ENCODE measurements at places on chromosomes 13 and 19. TPM values are rescaled to one million over a fixed set of nuclear protein-coding genes. Genes with fewer than 3 reads are reported as not detected.

GRCh38 chr19:38059897-38060296 is 152.9 kb downstream of the SIPA1L3 start:
- DNase-seq = no peak

GRCh38 chr19:992670-993055 is 7.6 kb upstream of the GRIN3B start:
- no peak for DNase-seq

GRCh38 chr19:291006-291521 is at the start of gene PLPP2:
Gene PLPP2 (minus strand): TSS chr19:291403. CDS start chr19:291336, 67 bp downstream.
- no peak for DNase-seq

DNA sequence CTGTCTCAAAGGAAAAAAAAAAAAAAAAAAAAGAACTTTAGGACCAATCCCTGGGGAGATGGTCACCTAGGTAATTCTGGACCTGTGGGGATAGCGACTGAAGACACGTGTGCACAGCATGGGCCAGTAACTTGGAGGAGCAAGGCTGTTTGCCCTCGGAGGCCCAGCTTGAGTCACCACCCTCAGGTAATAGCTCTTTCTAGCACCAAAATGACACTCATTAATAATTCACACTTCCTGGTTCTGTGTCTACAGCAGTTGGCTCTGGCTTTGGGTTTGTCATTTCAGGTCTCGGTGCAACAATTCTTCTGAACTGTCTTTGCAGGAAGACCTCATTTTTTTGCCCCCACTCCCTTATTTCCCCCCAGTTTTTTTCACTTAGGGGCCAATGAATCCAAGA is 3.9 kb upstream of the ATP11A start:
- no peak for DNase-seq

DNA sequence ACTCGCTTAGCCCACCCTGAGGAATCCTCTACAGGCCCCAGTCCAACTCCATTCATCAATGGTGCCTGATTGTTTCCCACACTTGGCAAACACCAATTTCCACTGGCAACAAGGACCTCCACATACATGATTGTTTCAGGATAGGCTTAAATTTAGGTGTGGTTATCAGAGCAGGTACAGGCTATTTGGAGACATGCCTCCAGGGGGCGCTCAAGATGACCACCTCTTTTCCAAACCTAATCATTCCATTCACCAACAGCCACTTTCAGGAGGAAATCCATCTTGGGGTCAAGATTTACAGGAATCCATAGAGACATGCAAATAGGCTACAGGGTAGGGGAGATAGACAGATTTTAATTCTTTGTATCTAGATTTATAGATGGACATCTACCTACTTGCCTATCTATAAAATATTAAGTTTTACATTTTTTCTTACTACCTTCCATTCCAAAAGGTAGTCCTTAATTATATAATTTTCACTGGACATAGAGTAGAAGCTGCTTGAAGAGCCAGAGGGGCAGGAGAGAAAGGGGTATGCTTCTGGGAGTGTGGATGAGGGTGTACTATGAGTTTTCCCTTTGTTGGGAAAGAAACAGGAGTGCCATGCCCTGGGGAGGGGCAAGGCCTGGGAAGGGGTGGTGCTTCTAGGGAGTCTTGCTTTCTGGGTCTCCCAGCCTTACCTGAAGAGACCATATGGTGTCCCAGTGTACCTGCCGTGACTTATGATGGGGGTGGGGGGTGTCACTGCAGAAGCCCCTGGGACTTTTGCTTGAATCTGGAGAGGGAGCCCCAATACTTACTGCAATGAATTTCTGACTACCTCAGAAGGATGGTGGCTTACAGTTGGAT is 14.1 kb upstream of the PCDH8 start:
- DNase-seq = no peak

GRCh38 chr13:97946951-97947588 is 6.4 kb upstream of the IPO5 start:
- no peak for DNase-seq

DNA sequence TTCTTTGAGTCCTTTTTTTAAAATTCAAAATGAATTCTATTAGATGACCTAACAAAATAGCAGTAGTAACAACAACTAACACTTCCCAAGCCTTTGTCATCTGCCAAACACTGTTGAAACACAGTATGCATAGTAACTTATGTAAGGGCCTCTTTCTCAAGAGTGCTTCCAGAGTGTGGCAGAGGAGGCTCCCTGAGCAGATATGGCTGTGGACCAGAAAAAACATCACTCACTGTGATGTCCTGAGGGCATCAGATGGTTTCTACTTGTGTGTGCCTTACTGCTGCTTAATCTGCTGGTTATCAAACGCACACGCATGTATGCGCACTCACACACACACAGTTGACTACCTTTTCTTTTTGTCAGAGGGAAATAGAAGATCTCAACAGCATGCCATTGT is 110.8 kb downstream of the DLEU7 start:
- no peak for DNase-seq

GRCh38 chr13:46620029-46620428 is 67.1 kb downstream of the LRCH1 start:
- no peak for DNase-seq

DNA sequence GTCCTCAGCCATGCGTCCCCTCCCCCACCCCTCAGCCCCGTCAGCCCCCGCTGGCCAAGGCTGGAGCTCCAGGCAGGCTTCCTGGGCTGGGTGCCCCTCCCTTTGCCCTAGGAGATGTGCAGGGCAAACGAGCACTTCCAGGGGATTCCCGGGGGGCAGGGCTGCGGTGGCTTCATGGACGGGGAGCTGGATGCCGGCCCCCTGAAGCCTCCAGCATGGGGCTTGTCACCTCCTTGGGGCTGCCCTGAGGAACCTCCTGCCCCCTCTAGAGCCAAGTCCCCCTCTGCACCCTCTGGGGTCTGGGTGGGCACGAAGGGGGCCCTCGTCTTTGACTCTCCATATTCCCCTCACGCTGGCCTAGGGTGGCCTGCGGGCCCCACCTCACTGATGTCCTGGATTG is 25.4 kb upstream of the SLC7A10 start:
- no peak for DNase-seq

- no peak for DNase-seq
These were observed 10.8 kb downstream of the NDFIP2 start for GRCh38 chr13:79491715-79492114.

GRCh38 chr13:113646376-113646775 is 11.6 kb downstream of the ATP4B start:
- no peak for DNase-seq

- no peak for DNase-seq
These were observed 191.9 kb downstream of the COG6 start for GRCh38 chr13:39847336-39847735.

GRCh38 chr13:46051968-46052318 is 603 bp downstream of the ZC3H13 start:
- no peak for DNase-seq

DNA sequence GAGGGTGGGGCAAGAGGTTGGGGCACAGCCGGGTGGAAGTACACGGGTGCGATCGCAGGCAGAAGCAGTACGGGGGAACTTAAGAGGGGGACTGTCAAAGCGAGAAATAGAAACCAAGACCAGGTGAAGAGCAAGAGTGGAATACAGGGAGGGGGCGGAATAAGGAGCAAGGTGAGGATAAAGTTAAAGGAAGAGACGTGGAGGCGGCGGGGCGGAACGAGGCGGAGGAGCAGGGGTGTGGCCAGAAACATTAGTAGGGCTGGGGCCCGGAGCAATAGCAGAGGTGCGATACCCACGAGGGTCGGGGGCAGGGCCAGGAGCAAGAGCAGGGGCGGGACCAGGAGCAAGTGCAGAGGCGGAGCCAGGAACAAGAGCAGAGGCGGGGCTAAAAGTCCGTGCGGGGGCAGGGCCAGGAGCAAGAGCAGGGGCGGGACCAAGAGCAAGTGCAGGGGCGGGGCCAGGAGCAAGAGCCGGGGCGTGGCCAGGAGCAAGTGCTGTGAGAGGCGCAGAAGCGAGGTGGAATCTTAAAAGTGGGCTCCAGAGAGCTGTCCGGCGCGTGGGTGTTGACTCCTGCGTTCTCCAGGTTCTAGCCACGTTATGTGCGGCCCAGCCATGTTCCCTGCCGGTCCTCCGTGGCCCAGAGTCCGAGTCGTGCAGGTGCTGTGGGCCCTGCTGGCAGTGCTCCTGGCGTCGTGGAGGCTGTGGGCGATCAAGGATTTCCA is 1.2 kb downstream of the CATSPERG start:
- peak; percentile 93 for DNase-seq

GRCh38 chr19:2615782-2616181 is 86.7 kb downstream of the GNG7 start:
- no peak for DNase-seq

- DNase-seq = no peak
These were observed 54.6 kb downstream of the LACC1 start for GRCh38 chr13:43934273-43934672.

DNA sequence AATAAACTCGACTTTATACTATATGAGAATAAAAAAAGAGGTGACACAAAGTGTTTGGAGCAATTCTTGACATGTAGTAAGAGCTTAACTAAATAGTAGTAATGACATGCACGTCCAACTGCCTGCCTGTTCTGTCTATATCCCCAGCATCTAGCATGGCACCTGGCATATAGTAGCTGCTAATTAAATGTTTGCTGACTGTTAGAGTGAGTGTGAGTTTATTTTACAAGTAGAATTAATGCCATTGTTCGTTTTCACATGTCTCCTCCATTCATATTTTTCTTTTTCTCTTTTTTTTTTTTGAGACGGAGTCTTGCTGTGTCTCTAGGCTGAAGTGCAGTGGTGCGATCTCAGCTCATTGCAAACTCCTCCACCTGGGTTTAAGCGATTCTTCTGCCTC is 38.4 kb upstream of the RNF113B start:
- no peak for DNase-seq

DNA sequence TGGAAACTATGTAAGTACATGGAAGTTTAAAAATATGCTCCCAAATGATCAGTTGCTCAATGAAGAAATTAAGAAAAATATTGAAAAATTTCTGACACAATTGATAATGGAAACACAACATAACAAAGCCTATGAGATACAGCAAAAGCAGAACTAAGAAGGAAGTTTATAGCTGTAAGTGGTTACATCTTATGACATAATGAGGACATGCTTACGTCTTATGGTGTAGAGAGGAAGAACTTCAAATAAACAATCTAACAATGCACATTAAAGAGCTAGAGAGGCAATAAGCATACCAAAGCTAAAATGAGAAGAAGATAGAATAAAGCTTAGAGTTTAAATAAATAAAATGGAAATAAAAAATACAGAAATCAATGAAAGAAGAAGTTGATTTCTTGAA is 50.0 kb upstream of the CEACAM21 start:
- DNase-seq = no peak

GRCh38 chr13:45474584-45475454 is 10.1 kb downstream of the COG3 start:
- no peak for DNase-seq

DNA sequence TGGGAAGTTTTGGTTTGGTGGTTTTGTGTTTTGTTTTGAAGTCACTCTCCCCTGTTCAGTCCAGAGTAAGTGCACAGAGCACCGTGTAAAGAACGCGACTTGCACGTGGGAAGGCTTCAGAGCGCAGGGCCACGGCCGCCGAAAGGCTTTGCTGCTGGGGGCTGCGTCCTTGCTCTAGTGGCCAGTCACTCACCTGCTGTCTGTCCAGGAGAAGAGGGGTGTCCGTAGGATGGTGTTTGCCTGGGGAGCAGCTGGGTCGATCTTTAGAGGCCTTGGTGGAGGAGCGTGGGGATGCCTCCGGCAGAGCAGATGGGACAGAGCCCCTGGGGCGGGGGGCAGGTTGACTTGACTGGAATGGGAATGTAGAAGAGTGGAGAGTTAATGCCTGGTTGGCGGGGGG is 116.6 kb upstream of the MCF2L start:
- no peak for DNase-seq

- no peak for DNase-seq
These were observed 441 bp downstream of the GJB2 start for GRCh38 chr13:20192158-20192835.

DNA sequence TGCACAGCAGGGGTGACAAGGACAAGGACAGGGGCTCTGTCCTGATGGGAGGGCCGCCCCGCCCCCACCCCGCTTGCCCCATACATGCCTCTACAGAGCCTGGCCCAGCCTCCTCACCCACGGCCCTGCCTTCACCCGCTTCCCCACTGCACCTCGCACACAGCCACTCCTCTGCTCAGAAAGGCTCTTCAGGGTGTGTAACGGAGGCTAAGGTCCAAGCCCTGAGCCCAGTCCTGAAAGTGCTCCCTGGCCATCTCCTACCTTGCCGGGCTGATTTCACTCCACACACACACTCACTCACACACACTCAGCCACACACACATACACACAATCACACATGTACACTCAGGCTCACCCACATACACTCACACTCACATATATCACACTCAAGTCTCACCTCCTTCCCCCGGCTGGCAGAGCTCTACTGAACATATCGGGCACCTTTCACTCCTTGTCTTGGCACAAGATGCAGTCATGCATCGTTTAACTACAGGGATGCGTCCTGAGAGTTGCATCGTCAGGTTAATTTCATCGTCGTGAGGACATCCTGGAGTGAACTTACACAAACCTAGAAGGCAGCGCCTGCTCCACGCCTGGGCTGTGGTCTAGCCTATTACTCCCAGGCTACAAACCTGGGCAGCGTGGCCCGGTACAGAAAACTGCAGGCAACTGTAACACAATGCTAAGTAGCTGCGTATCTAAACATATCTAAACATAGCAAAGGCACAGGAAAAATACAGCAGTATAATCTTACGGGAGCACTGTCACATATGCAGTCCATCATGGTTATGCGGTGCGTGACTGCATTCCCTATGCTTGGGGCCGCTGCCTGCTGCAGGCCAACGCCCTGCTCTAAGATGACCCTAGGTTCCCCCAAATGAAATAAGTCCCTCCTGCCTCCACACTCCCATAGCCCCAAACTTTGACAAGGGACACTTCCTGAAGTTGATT is 13.1 kb downstream of the EPS15L1 start:
- DNase-seq = peak; percentile 81

- no peak for DNase-seq
These were observed at the start of gene GAMT for GRCh38 chr19:1401138-1401888. Gene GAMT (minus strand): TSS chr19:1401542. CDS start chr19:1401476, 66 bp downstream.

GRCh38 chr19:41112728-41113290 is 1.4 kb upstream of the CYP2F1 start:
- no peak for DNase-seq

GRCh38 chr19:49151267-49152118 is 3.7 kb downstream of the HRC start:
- DNase-seq = peak; percentile 80

Gene FOXA3
- not detected for total RNA-seq

Gene CYP2A6
- not detected for total RNA-seq

Gene SKA3
- total RNA-seq = 1.5 TPM

Gene HPN
- total RNA-seq = 11.8 TPM

Gene CYP4F11
- 0.34 TPM for total RNA-seq

Gene PTGER1
- 0.25 TPM for total RNA-seq

Gene TNNI3
- total RNA-seq = 5.4 TPM
